ENCODE measurements at places on chromosomes 11 and 22.

DNA sequence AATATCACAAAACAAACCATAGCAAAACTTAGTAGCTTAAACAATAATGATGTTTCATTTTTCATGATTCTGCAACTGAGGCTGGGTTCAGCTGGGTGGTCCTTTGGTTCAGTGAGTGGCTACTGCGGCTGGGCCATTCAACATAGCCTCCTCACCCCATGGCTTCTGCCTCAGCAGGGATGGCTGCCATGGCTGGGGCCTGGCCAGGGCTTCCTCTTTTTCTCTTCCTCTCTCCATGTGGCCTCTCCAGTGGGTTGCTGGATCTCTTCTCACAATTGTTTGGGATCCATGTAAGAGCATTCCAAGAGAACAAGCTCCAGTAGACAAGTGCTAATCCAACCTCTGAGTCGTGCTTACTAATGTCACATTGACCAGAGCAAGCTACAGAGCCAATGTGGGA lies 248.6 kb upstream of the PLET1 start:
- no peak for DNase-seq

- DNase-seq: no peak
These were observed 82.6 kb downstream of the MICAL3 start for GRCh38 chr22:17941471-17942406.

GRCh38 chr22:30561402-30562189 lies 12.9 kb downstream of the GAL3ST1 start:
- DNase-seq: no peak

DNA sequence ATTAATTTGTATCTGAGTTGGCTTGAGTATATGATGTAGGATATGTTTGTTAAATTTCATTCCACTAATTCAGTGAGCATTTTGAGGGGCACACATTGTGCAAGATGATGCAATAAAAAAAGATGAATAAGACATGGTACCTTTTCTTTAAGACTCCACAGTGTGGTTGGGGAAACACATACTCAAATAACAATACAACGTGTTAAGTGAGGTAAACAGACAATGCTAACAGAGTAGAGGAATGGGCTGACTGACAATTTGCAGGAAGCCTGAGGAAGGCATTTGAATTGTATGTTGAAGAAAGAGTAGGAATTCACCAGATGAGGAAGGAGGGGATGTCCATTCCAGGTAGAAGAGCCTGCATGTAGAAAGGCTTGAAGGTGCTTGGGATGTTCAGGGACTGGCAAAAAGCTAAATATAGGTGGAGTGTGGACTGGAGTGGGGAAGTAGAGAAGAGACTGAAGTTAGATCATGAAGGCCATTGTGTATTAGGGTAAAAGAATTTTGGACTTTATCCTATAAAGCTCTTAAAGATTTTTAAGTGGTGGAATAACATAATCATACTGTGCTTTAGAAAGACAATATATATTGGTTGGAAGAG lies 6.8 kb downstream of the RNF169 start:
- no peak for DNase-seq

DNA sequence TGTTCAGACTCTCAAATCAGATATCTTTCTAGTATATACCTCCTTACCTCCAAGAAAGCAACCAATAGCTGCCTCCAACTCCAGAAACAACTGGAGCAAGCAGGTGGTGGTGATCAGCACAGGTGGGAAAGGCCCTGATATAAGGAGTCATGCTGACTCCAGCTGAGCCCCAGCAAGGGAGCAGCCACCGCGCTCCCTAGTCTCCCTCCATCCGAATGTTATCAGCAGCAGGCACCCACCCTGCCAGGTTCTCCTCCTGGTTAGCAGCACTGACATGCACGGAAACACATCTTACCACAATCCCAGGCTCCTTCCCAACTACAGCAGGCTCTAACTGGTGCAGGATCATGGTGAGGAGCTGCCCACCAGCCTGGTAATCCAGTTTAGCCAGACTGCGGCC lies 18.5 kb upstream of the STK33 start:
- no peak for DNase-seq

- peak; percentile 57 for DNase-seq
These were observed 369 bp downstream of the DHCR7 start for GRCh38 chr11:71447791-71448256.

GRCh38 chr11:91164452-91164822 lies 941.6 kb upstream of the CHORDC1 start:
- no peak for DNase-seq

- DNase-seq: peak; percentile 32
These were observed 2.0 kb upstream of the ROBO3 start for GRCh38 chr11:124863137-124863825.

- peak; percentile 21 for DNase-seq
These were observed 2.0 kb downstream of the TENM4 start for GRCh38 chr11:79438631-79439409.

- DNase-seq: peak; percentile 6
These were observed 78.4 kb upstream of the DBX1 start for GRCh38 chr11:20238712-20239111.

DNA sequence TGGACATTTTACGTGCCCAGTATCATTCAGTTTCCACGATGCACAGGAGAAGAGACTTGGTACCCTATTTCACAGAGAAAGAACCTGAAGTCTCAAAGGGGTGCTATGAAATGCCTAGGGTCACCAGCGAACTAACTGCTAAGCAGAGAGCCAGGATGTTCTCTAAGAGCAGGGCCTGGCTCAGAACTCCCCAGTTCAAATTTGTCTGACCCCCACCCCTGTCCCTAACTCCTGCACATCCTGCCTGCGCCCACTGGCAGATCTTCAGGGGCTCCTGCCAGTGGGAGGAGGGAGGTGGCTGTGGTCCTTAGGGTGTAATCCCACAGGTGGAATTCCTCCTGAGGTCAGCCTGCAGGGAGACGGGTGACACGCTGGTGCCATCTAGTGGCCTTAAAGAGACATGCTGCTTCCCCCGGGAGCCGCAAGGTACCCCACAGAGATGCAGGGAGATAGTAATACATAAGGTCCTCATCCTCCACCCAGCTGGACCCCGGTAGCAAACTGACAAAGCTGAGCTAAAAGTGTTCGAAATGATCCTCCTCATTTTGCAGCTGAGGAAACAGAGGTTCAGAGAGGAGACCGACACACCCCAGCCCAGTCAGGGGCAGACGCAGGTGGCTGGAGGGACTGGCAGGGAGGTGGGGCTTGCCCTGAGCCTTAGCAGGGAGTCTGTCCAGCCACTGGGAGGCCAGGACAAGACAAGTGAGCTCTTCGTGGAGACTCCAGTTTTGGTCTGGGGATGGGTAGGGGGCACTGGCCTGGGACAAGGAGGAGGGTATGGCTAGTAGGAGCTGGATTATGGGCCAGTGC lies 34.1 kb downstream of the MB start:
- DNase-seq: peak; percentile 38

- DNase-seq: no peak
These were observed 148.7 kb upstream of the TIMP3 start for GRCh38 chr22:32652645-32653270.

GRCh38 chr11:73225851-73226250 lies 7.8 kb downstream of the P2RY2 start:
- no peak for DNase-seq

DNA sequence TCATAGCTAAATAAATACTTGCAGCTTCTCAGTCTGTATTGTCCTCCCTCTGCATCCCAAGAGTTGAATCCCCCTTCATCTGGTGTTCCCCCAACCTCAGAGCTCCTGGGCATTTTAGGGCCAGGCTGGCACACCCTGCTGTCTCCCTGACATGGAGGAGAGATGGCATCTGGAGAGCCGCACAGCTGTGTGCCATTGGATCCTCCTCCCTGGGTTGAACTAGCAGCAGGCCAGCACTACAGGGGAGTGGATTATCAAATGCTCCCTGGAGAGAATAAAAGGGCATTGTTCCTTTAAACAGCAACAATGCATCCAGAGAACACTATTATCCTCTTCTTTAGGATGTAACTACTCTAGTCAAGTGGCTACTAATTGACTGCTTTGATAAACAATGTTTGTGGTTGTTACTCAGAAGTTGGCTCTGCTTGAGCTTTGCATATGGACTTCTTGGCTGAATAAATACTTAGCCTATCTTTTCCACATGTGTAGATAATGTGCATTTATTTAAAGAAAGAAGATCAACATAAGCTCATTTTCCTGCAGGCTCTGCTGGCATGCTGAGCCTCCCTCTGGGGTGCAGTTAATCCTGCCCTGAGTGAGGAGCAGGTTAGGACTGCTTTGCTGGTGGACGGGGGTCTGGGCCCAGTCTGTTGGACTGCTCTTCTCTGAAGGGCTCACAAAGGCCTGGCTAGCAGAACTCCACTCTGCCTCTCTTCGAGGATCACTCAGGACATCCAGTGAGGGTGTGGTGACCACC lies 897.2 kb downstream of the TBC1D22A start:
- DNase-seq: no peak

DNA sequence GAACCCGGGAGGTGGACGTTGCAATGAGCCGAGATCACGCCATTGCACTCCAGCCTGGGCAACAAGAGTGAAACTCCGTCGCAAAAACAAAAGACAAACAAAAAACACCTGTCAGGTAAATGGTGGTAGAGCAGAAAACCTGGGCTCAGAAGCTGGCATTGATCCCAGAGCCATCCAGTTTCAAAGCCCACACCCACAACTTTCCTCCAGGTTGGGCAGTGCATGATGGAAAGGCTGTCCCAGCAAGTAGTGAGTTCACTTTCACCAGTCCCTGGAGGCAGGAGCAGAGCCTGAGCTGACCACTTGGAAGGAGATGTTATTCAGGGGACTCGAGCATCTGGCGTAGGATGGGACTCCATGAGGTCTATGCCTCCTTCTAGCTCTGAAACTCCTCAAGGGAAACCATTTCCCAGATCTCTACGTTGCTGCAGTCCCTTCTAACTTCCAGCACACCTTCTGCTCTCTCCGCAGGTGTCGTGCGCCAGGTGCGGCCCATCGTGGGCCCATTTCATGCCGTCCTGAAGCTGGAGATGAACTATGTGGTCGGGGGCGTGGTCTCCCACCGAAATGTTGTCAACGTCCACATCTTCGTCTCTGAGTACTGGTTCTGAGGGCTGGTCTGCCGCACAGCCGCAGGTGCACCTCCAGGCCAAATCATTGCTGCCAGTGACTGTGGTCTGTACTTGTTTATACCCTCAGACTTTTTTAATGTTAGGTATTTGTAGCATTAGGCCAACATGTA lies 71.6 kb upstream of the ATXN10 start:
- DNase-seq: no peak

DNA sequence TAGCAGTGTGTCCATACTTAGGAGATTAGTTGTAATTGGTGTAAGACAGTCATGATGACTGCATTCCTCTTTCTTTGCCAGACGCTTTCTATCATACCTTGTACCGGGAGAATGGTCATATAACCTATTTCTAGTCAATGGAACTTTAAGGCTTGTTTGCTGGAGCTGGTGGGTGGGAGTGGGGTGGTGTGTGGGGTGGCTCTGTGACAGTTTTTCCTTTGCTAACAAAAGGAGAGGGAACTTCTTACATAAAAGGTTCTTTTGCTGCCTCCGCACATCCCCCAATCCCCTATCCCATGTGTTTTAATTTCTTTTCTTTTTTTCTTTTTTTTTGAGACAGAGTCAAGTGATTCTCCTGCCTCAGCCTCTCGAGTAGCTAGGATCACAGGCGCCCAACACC lies 9.8 kb upstream of the NUCB2 start:
- DNase-seq: no peak

DNA sequence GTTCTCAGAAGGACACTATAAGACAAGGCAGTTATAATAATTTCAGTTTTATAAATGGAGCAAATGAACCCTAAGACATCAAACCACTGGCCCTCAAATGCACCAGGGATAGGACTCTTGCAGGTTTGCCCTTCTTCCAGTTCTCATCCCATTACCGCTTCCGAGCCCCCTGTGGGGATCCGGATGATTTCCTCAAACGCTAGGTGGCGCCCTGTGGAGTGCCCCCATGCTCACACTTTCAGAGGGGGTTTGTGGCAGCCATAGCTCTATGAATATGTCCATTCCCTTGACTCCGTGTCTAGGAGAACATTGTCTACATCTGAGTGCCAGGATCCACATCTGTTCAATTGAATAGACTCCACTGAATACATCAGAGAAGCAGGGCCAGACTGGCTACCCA lies 816.3 kb downstream of the NTM start:
- DNase-seq: no peak

GRCh38 chr22:27220339-27220738 lies 563.0 kb downstream of the MIAT start:
- DNase-seq: no peak

DNA sequence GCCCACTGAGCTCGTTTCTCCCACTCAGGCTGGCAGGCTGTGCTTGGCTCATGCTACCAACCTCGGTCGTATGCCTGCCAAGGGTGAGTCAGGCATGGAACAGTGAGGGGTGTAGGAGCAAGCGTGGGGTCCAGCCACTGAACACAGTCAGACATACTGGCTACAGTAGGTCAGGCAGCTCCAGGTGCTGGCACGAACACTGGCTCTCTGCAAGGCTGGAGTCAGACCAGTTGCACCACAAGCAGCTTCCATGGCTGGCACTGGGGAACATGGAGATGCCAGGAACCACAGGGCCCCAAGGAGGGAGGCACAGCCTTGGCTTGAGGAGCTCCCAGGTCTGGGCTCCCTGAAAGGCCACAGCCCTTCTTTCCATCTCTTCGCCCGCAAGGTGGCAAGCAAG lies 410.7 kb upstream of the KIRREL3 start:
- DNase-seq: no peak

GRCh38 chr11:45665933-45666647 lies 668 bp upstream of the CHST1 start:
- peak; percentile 67 for DNase-seq

Data from hypothalamus (tissue), 51 donors.